ENCODE measurements at places on chromosomes 5 and 9. TPM values are rescaled to one million over a fixed set of nuclear protein-coding genes. Genes with fewer than 3 reads are reported as not detected.

GRCh38 chr5:43256261-43256966 is 56.8 kb downstream of the HMGCS1 start:
- no peaks in the 10 kb centered on the region for H3K36me3 ChIP-seq
- DNase-seq: no peak
- no peak overlapping the region for H3K27ac ChIP-seq
- H3K27me3 ChIP-seq: peaks cover 27% of the 10 kb centered on the region
- no peak overlapping the region for H3K4me3 ChIP-seq
- no peaks in the 10 kb centered on the region for H3K4me1 ChIP-seq

- no peaks in the 10 kb centered on the region for H3K27me3 ChIP-seq
- H3K4me1 ChIP-seq: peaks cover 16% of the 10 kb centered on the region
- H3K36me3 ChIP-seq: no peaks in the 10 kb centered on the region
Observed at GRCh38 chr9:81814401-81814793, 113.8 kb upstream of the SPATA31D4 start.

DNA sequence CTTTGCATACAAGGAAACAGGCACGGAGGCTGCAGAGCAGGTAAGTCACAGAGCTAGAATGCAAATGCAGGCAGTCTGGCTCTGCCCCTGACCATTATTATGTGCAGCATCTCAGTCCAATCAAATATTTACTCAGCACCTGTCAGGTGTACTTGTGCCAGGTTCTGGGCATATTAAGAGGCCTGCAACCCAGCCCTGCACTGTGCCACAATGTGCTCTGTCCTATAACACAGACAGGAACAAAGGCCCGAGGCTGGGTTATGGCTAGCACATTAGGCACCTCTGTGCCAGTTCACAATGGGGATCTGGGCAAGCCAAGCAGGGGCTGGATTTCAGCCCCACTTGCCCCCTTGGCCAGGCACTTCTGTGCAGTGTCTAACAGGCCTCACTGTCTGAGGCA is 14.0 kb downstream of the ARL15 start:
- no peak overlapping the region for H3K4me3 ChIP-seq
- peaks cover 16% of the 10 kb centered on the region for H3K4me1 ChIP-seq
- H3K27ac ChIP-seq: no peak overlapping the region
- H3K27me3 ChIP-seq: peaks cover 4% of the 10 kb centered on the region

- H3K4me1 ChIP-seq: no peaks in the 10 kb centered on the region
- no peaks in the 10 kb centered on the region for H3K36me3 ChIP-seq
- H3K27ac ChIP-seq: no peak overlapping the region
Observed at GRCh38 chr9:4507306-4508130, 17.2 kb downstream of the SLC1A1 start.

- H3K36me3 ChIP-seq: peaks cover 3% of the 10 kb centered on the region
- peaks cover 25% of the 10 kb centered on the region for H3K27me3 ChIP-seq
- H3K4me3 ChIP-seq: no peak overlapping the region
- no peak overlapping the region for H3K27ac ChIP-seq
- H3K4me1 ChIP-seq: no peaks in the 10 kb centered on the region
Observed at GRCh38 chr5:2759696-2760461, 8.4 kb upstream of the IRX2 start.

DNA sequence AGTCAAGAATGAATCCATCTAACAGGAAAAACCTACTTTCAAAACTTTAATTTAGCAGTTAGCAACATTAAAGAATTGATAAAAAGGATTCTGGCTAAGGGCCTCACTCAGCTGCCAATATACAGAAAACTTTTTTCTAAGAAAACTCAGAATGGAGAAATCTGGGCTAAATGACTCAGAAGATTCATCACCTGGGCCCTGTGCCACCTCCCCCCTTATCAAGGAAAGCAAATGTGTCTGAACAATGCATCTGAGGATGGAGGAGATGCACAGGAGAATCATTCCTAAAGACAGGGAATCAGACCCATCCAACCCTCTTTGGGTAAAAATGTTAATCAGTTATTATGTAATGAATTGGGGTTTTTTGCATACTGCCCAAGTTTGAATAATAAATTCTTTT is 592.0 kb upstream of the DMAC1 start:
- H3K36me3 ChIP-seq: no peaks in the 10 kb centered on the region
- H3K4me3 ChIP-seq: no peak overlapping the region
- H3K27me3 ChIP-seq: peaks cover 2% of the 10 kb centered on the region

DNA sequence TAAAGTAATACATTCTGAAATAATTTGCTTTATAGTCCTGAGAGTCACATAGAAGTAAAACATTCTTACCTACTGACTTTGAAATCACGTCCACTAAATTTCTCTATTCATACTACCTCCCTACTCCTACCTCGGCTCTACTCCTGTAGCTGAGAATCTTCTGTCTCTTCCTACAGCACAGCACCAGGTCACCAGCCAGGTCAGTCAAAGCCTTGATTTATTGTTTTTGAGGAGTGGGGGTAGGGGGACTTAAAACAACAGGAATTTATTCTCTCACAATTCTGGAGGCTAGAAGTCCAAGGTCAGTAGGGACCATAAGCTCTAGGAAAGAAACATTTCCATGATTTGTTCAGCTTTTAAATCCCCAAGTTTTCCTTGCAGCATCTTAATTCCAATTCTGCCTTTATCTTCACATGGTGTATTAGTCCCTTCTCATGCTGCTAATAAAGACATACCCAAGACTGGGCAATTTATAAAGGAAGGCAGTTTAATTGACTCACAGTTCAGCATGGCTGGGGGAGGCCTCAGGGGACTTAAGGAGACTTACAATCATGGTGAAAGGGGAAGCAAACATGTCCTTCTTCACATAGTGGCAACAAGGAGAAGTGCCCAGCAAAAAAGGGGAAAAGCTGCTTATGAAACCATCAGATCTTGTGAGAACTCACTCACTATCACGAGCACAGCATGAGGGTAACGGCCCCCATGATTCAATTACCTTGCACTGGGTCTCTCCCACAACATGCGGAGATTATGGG is 49.6 kb upstream of the CCNG1 start:
- H3K27ac ChIP-seq: no peak overlapping the region
- no peaks in the 10 kb centered on the region for H3K4me1 ChIP-seq
- peaks cover 12% of the 10 kb centered on the region for H3K27me3 ChIP-seq
- H3K36me3 ChIP-seq: no peaks in the 10 kb centered on the region
- no peak overlapping the region for H3K4me3 ChIP-seq

GRCh38 chr5:103745353-103746065 is 182.9 kb upstream of the NUDT12 start:
- no peak for DNase-seq
- no peaks in the 10 kb centered on the region for H3K27me3 ChIP-seq
- no peaks in the 10 kb centered on the region for H3K36me3 ChIP-seq
- H3K27ac ChIP-seq: no peak overlapping the region
- no peaks in the 10 kb centered on the region for H3K4me1 ChIP-seq

The TMEM215 gene
- total RNA-seq: not detected

The GABRA6 gene
- total RNA-seq: not detected

Measured in activated T-helper 1 cell treated with anti-CD3 and anti-CD28 coated beads, Interleukin-12 subunit alpha, Interleukin-12 subunit beta, Interleukin-2, Interleukin-4 antibody, amounts not matched to agents 30 ng/mL and 10 ng/mL and 1 ng/mL, durations not matched to agents 14 hours and 24 hours and 36 hours (primary cell).